Gastroesophageal sphincter (tissue), 4 donors: ENCODE measurements at places on chromosomes 5 and 9. TPM values are rescaled to one million over a fixed set of nuclear protein-coding genes. Genes with fewer than 3 reads are reported as not detected.

DMAC1 gene
- total RNA-seq = 12.9 TPM

PSD2 gene
- total RNA-seq = 0.13 TPM

OLFML2A gene
- total RNA-seq = 85.7 TPM

RAD17 gene
- 19.1 TPM for total RNA-seq

REEP2 gene
- 16.7 TPM for total RNA-seq

GRCh38 chr5:148145916-148146315 lies 22.4 kb upstream of the SPINK14 start:
- no peak for ATAC-seq

IL4 gene
- not detected for total RNA-seq

GRCh38 chr5:168137265-168137664 lies 154.2 kb upstream of the WWC1 start:
- no peak for ATAC-seq

GRCh38 chr9:37621273-37622121 lies 29.1 kb upstream of the TOMM5 start:
- ATAC-seq = no peak

DNA sequence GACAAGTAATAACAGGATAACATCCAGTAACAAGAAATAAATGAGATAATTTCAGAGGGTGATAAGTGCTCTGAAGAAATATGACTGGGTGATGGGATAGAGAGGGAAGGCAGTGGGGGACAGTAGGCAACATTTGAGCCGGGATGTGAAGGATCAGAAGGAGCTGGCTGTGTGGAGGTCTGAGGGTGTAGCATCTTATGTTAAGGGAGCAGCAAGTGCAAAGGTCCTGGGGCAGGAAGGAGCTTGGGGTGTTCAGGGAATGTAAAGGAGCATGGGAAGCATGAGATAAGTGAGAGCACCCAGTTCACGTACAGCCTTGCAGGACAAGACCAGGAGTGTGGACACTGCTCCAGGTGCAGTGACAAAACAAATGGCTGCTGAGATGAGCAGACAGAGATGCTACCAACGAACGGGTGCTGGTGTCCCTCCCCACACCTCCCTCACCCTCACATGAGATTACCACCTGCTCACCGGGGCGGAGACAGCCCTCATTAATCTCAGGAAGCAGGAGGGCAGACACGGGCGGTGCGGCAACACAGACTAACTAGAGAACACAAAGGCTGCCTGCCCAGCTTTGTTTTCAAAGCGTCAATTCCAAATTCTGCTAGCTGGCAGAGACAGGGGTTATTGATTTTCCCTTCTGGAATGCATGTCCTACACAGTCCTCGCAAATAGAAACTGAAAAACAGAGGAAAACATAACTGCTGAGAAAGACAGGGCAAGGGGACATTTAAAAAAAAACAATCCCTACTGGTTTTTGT lies 298.1 kb upstream of the PANK3 start:
- no peak for ATAC-seq

SH3TC2 gene
- 3.7 TPM for total RNA-seq

RASEF gene
- total RNA-seq = 0.31 TPM

DNA sequence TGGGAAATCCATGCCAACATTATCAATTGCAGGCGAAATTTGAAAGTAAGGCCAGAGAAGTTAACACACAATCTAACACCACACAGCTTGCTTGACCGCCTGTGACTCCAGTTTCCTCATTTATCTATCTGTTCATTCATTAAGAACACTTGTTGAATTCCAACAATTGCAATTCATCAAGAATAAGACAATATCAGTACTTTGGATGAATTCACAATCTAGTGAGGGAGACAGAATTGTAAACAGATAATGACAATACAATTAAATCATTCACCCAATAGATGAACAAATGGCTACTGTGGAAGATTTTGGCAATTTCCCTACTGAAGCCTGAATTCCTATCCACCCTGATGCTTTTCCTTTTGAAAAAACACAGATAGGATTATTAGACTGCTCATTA lies 181.6 kb downstream of the TRIM36 start:
- ATAC-seq = no peak

GRCh38 chr9:35729700-35730485 lies 2.1 kb downstream of the TLN1 start:
- ATAC-seq = no peak

GRCh38 chr5:155211764-155212163 lies 198.2 kb downstream of the KIF4B start:
- no peak for ATAC-seq
